Germinal center (tissue), 1 donor: ENCODE measurements at places on chromosomes 16 and 17.

DNA sequence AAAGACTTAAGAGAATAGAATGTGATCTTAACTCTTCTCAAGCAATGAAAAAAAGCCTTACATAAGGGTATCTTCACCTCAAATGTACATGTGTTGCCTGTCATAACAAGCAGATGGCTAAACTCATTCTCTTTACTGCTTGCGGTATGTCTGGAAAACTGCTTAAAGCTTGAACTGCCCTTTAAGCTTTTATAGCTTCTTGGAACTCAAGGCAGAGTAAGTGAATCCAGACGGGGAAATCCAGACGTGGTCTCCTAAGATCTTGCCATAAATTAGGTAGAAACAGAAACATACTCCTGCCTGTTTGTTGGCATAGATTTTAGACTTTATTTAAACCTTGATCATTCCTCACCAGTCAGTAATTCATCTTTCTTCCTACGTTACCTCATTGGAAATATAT is 19.6 kb downstream of the CLUAP1 start:
- no peak for DNase-seq

DNA sequence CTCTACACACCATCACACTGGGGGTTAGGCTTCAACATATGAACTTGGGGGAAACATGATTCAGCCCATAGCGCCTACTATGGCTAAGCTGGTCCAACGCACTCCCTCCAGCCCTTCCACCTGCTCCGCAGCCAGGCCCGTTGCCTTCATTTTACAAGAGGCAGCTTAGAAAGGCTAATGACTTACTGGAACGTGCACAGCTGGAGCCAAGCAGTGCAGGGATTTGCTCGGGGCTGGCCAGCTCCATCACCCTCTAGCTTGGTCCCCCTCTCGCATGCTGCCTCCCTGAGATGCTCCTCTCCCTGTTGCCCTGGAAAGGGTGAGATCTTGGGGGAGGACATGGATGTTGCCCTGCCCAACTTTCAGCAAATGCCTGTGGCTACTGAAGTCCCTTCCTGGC is 2.8 kb upstream of the CACNG1 start:
- no peak for DNase-seq

DNA sequence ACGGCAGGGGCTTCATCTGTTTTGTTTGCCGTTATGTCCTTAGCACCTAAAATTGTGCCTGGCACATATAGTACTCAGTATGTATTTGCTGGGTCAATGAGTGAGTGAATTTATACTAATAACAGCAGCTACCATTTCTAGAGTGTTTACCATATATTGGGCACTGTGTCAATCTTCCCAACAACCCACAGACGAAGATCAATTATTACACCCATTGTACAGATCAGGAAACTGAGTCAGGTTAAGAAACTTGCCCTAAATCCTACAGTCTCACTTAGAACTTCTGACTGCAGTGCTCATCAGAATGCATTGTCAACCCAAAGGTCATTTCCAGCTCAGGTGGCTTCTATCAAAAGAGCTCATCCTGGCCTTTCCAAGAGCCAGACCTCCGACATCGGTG is 44.5 kb upstream of the MEOX1 start:
- no peak for DNase-seq

DNA sequence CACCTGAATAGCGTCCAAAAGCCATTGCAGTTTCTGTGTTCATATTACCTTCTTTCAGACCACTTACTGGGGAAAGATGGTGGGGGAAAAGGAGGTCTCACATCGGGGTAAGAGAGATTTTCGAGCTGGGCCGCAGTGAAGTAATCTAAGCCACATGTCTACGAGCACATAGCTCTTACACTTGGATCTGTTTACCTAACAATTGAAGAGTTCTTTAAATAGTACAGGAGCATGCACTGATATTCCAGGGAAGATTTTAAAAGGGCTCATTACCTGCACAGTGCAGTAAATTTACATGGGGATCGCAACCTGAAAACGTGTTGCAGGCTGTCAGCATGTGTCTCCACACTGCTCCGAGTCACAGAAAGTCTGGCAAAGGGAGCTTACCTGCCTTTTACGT is 12.6 kb downstream of the MAF start:
- no peak for DNase-seq

GRCh38 chr16:57764006-57764340 is 28.4 kb downstream of the KATNB1 start:
- DNase-seq: no peak

- no peak for DNase-seq
These were observed 67.5 kb downstream of the XYLT1 start for GRCh38 chr16:17403156-17403809.

DNA sequence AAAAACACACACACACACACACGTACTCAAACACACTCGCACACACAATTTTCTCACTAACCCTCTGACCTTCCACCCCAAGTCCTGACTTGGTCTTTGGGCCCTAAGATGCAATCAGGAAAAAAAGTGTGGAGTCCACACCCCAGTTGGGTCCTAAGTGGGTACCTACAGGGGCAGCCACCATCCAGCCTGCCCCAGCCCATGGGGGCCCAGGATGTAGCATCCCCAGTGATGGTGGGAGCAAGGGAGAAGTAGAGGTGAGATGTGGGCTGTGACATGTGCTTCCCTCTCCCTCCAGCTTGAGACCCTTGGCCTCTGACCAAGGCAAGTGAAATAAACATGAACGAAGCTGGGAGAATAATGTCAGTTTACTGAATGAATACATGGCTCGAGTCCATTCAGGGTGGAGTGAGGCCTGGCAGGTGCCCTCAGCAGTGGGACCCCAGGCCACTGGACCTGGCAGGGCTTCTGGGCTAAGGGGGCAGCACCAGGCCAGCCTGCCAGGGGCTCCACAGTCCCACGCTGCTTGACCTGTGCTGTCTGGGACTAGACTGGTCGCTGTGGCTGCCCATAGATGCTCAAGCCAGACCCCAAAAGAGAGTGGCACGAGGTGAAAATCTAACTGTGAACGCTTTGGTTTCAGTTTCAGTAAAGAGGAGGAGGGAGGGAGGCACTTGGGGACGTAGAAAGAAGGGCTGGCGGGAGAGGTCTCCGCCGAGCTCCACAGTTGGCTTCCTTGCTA is 73.7 kb downstream of the MRC2 start:
- no peak for DNase-seq

GRCh38 chr17:76710863-76711611 is at the start of gene MXRA7:
Gene MXRA7 (minus strand): TSS chr17:76710965. CDS start chr17:76710946, 19 bp downstream.
- DNase-seq: peak; percentile 77

- no peak for DNase-seq
These were observed 26.4 kb downstream of the DUS2 start for GRCh38 chr16:68049449-68049848.

DNA sequence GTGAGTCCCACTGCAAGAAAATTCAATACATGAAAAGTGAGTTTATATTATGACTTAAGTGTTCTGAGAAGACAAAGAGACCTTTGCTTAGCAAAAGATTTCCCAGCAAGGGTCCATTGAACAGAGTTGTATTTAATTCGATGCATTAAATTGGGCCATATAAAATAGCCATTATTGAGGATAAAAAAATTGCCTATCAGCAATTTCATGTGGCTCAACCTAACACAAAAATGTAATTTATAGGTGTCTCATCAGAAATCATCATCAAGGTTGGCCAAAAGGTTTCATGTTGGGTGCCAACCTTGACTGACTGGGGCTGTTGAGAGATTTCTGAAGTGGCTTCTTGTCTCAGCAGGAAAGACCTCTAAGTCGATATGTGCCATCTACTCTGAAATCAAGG is 84.8 kb upstream of the TOX3 start:
- DNase-seq: no peak

DNA sequence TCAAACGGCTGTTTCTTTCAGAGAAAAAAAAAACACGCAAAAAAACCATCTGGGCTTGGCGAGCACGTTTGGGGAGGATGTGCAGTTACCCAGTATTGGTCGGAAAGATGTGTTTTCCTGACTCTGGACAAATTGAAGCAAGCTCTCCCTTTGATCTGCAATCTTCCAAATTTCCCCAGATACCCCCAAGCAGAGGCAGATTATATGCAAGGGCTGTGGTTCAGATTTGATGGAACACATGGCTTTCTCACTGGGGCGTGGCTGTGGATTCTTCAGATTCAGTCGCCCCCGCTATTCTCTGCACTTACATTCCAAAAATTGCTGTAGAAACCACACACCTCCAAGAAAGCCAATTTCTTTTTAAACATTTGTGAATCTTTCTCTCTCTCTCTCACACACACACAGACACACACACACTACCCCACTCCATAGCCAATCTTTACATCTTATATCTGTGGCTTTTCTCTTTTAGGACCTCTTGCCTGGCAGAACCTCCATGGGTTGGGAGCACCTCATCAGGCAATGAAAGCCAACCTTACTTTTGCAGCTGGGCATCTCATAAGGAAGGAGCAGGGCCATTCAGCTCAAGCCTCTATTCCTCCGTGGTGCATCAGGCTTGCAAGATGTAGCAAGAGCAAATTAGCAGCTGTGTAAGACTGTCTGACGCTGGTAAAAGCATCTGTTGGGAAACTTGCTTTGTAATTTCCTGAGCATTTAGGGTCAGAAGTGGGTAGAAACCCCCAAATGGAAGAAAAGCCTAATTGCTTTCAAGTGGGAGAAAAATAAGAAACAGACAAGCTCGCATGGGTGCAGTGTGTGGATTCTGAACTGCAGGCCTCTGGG is 103.9 kb upstream of the FAM20A start:
- no peak for DNase-seq

DNA sequence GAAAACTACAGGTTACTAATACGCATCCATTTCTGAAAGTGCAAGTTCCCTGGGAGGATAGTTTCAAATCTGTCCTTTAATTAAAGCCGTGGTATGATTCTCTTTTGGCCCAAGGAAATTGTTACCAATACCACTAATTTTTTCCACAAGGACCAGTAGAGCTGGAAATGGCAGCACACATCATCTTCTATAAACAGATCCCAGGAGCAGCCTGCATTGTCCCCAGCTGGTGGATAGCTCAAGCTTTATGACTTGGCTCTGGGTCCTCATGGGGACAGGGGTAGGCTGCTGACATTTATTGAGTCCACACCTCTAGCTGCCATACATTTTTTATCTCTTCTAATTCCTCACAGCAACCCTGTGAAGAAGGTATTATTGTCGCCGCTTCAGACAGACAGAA is 35.8 kb upstream of the BHLHA9 start:
- DNase-seq: no peak

- no peak for DNase-seq
These were observed 21.3 kb downstream of the ASPA start for GRCh38 chr17:3497101-3497500.

- DNase-seq: no peak
These were observed 20.5 kb downstream of the CDC42EP4 start for GRCh38 chr17:73291260-73291801.

- no peak for DNase-seq
These were observed 259.0 kb upstream of the MYOCD start for GRCh38 chr17:12406623-12407215.

DNA sequence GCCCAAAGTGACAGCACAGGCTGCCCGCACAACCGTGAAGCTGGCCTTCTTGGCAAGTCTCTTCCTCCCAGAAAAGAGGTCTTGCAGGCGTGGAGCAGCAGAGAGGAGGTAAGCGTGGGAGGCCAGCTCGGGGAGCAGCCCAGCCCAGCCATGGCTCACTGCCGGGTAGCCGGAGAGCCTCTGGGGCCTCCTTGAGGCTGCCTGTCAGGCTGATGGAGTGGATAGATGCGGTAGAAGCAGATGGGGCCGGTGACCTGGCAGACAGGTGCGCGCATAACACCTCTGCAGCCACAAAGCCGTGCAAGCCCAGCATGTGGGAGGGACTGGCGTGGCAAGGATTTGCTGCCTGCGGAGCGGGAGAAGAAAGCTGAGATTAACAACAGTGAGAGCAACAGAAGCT is 17.1 kb upstream of the DOK4 start:
- no peak for DNase-seq

GRCh38 chr17:412211-413015 is 59.8 kb upstream of the RPH3AL start:
- DNase-seq: peak; percentile 25

DNA sequence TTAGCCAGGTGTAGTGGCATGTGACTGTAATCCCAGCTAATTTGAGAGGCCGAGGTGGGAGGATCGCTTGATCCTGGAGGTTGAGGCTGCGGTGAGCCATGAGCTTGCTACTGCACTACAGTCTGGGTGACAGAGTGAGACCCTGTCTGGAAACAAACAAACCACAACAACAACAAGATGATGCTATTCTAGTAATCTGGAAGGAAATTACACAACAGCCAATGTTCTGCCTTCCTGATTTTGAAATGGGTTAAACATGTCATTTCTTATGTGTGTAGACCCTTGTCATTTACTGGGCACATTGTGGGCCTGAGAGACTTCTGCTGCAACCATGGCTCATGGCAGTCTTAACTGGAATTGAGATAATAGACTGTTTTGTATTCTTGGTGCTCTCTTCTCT is 5.9 kb downstream of the COQ7 start:
- no peak for DNase-seq
